ENCODE measurements at places on chromosomes 2 and 18.

DNA sequence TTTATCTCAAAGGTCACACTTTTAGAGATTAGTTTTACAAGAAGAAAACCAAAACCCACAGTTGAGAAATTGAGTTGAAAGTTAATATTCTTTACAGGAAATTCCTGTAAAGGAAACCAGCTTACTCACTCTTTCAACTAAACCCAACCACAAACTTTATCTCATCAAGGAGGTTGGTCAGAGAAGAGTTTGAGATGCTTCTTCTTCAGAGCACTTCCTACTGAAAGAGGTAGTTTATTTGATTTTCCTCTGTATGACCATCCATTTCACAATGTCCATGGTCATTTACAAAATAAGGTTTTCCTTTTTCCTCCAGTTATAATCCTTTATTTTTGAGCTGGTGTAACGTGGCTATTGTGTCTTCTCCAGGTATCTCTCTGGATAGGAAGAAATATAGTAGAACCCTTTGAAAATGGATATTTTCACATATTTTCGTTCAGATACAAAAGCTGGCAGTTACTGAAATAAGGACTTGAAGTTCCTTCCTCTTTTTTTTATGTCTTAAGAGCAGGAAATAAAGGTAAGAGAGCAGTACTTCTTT lies 4.5 kb upstream of the IL18RAP start:
- DNase-seq: no peak

- no peak for DNase-seq
Observed at GRCh38 chr2:179098080-179098689, 48.2 kb upstream of the CCDC141 start.

- no peak for DNase-seq
Observed at GRCh38 chr2:121774235-121774634, 18.8 kb downstream of the TSN start.

- DNase-seq: no peak
Observed at GRCh38 chr2:192513575-192513974, 318.8 kb upstream of the TMEFF2 start.

DNA sequence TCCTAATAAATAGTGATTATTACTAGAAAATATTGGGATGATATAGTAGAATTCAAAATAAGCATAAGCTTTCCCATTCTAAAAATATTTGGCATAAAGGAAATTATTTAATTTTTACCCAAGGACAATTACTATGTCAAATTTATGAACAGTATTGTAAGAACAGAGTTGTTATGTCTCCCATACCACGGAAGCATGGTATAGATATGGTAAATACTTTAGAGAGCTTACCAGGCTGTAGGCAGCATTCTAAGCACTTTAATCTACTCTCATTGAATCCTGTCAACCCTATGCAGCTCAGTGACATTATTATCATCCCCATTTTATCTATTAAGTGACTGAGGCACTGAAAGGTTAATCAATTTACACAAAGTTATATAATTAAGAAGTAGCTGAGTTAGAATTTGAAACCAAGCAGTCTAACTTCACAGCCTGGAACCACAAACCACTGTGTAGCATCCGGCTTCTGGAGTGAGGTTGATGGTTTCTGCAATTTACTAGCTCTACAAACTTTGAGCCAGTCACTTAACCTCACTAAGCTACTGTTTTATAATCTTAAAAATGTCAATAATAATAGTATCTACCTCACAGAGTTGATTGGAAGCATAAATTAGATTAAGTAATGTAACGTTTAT lies 323.7 kb downstream of the ARHGAP15 start:
- peak; percentile 22 for DNase-seq

DNA sequence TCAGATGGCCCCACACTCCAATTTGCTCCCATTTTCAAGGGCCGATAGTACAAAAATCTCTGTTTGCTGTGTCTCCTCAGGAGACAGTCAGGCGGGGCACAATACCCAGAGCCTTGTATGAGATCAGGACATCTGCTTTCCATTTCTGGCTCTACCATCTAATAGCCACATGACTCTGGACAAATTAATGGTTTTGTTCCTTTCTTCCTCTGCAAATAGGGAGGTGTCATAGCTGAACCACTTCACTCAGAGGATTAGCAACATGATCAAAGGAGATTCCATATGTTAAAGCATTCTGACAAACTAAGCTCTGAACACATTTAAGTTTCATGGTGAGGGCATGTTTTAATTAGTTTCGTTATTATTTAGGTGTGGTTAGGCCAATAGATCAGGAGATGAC lies 602.1 kb upstream of the SYT4 start:
- no peak for DNase-seq

- no peak for DNase-seq
Observed at GRCh38 chr18:75454022-75454795, 26.7 kb upstream of the SMIM21 start.

DNA sequence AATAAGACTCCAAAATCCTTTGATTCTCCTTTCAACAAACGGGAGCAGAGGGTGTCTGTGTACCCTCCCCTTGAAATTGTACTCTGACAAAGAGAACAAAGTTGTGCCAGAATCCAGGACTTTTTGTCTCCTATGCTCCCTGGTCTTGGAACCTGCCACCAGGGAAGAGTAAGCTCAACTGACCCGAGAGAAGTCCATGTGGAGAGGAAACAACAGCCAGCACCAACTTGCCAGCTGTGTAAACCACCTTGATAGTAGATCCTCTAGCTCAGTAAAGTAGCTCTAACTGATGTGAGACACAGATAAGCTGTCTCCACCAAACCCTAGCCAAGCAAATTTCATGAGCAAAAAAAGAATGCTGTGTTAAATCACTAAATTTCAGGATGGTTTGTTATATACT lies 46.9 kb downstream of the LNPK start:
- no peak for DNase-seq

- no peak for DNase-seq
Observed at GRCh38 chr2:161975062-161975812, 98.8 kb downstream of the DPP4 start.

GRCh38 chr2:1718339-1719220 lies 25.7 kb downstream of the PXDN start:
- DNase-seq: no peak

- no peak for DNase-seq
Observed at GRCh38 chr2:238866656-238867277, 18.9 kb downstream of the TWIST2 start.

GRCh38 chr18:44927127-44927849 lies 246.6 kb downstream of the SETBP1 start:
- DNase-seq: no peak

DNA sequence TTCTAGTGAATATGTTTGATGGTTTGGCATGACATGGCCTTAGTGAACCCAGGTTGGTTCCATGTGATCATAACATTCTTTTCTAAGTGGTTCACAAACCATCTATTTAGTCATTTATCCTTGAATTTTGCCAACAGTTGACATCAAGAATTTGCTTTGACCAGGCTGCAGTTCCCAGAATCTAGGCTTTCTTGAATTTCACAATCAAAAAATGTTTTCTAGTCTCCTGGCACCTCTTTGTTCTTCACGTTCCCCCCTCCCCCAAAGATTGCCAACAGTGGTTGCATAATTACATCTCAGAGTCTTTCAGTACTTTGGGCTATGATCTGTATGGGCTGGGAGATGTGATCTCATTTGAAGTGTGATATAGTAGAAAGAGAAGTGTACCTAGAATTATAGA lies 124.0 kb downstream of the GATA6 start:
- no peak for DNase-seq

DNA sequence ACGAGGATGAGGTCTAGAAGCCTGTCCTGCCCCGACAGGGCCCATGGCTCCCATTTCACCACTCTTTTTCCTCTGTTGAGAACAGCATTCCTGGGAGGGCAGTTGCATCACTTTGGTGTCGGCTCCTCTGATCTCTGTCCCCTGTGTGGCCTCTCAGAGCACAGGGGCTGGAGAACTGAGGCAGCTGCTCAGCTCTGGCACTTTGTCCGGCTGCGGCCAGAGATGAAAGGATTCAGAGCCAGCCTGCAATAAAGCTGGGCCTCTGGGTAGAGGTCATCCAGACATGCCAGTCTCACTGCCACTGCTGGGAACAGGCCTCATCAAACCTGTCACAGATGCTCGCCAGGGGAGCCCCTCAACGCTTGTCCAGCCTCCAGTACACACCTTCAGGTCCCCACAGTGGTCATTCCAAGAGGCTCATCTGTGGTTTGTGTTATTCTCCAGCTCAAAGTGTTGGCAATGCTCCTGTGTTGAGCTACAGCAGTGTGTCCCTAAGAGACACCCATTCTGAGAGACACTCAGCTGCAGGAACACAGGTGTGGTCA lies 13.1 kb upstream of the ROCK2 start:
- DNase-seq: no peak

GRCh38 chr18:4854671-4855070 lies 342.4 kb downstream of the AKAIN1 start:
- no peak for DNase-seq

DNA sequence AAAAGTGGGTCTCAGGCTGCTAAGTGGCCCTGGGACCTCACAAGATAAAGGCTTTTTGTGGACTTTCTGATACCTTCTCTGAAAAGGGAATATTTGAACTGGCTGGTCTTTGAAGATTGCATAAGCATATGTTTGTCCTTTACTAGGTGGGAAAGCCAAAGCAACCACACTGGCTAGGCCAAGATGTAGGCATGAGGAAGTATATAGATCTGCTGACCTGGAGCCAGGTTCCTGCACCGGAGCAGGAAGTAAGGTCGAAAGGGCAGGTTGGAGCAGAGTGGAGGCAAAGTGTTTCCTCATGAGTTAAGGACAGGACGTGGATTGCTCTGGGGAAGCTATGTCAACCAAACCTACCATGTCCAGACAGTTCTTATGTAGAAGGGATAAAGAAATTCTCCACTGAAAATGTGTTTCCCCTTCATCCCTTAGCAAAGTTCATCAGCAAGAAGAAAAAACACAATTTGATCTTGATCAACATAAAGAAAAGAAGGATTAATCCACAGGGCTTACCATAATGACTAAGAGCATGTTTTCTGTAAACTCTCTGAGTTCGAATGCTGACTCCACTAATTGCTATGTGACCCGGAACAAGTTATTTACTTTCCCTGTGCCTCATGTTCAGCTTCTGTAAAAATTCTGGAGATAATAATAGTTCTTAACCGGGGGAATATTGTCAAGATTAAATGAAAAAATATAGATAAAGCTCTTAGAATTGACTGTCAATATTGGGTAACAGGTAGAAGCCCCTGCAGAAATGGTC lies 156.1 kb upstream of the SRD5A2 start:
- DNase-seq: no peak

GRCh38 chr18:79853993-79854364 lies 56.2 kb downstream of the KCNG2 start:
- DNase-seq: no peak

DNA sequence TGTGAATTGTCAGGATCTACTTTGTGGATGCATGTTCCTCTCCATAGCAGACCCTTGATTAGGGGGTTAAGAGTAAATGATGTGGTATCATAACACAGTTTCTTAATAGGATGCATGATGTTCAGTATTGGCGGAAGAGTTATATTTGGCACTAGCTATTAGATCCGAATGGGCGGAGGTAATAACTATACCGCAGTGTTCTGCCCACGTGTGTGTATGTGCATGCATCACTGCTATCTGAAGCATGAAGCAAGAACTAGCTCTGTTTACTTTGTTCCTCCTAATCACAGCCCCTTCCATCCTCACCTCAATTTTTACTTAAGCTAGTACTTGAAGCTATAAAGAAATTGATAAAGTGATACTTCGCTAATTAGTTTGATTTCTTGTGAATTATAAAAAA lies 159.6 kb upstream of the NOSTRIN start:
- DNase-seq: no peak

DNA sequence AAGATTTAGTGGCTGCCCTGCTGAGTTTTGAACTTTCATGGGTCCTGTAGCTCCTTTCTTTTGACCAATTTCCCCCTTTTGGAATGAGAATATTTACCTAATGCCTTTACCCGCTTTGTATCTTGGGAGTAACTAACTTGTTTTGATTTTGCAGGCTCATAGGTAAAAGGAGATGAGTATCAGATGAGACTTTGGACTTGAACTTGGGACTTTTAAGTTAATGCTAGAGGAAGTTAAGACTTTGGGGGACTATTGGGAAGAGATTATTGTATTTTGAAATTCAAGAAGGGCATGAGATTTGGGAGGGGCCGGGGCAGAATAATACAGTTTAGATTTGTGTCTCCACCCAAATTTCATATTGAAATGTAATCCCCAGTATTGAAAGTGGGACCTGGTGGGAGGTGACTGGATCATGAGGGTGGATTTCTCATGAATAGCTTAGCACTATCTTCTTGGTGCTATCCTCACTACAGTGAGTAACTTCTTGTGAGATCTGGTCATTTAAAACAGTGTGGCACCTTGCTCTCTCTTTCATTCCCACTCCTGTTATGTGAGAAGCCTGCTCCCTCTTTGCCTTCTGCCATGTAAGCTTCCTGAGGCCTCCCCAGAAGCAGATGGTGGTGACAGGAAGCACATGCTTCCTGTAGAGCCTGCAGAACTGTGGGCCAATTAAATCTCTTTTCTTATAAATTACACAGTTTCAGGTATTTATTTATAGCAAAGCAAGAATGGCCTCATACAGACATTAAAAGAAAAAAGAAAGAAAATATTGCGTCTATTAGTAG lies 6.1 kb downstream of the ADI1 start:
- no peak for DNase-seq

- DNase-seq: no peak
Observed at GRCh38 chr18:26479681-26480079, 68.7 kb downstream of the KCTD1 start.

GRCh38 chr18:58813105-58813504 lies 51.6 kb upstream of the ZNF532 start:
- no peak for DNase-seq

GRCh38 chr2:47015206-47015605 lies 99.6 kb upstream of the MCFD2 start:
- DNase-seq: no peak

Data from CD4-positive, alpha-beta T cell treated with Interferon gamma for 1 hour (primary cell).